ENCODE measurements at places on chromosomes 7 and 10. TPM values are rescaled to one million over a fixed set of nuclear protein-coding genes. Genes with fewer than 3 reads are reported as not detected.

CALHM3 gene
- not detected for total RNA-seq

VWDE gene
- total RNA-seq: 0.25 TPM

PRKAR2B gene
- 1.0 TPM for total RNA-seq

ITPRID1 gene
- total RNA-seq: not detected

LRGUK gene
- total RNA-seq: not detected

SFRP4 gene
- not detected for total RNA-seq

LOXL4 gene
- not detected for total RNA-seq

FBXL13 gene
- 1.1 TPM for total RNA-seq

CACNB2 gene
- total RNA-seq: not detected

TUBAL3 gene
- total RNA-seq: not detected

UNCX gene
- not detected for total RNA-seq

OR2A5 gene
- total RNA-seq: not detected

GFRA1 gene
- 0.11 TPM for total RNA-seq

H2BK1 gene
- total RNA-seq: not detected

TRPV6 gene
- not detected for total RNA-seq

PIP gene
- total RNA-seq: not detected

ELMO1 gene
- 118 TPM for total RNA-seq

STOX1 gene
- total RNA-seq: 0.35 TPM

NFE2L3 gene
- 46.5 TPM for total RNA-seq

PDZD7 gene
- total RNA-seq: 0.05 TPM

OPN4 gene
- total RNA-seq: not detected

C7orf57 gene
- 0.15 TPM for total RNA-seq
